SHP77 (cell line): ENCODE measurements at places on chromosomes 5 and 9.

DNA sequence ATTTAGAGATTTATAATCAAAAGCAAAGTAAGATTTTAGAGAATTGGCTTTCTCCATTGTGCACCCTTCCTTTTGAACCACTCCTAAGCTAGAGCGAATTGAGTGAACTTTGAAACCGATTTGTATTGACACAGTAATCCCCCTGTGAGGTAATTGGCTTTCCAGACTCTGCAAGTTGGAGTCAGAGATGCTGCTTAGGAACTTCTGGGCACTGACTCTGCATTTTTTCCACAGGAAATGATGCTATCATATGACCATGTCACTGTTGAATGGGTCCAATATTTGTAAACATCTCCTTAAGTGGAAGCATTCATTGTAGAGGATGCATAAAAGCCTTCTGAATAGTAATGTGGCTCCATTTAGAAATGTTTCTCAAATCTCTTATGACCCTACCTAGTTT is 394.4 kb upstream of the ZNF608 start:
- no peak for DNase-seq

DNA sequence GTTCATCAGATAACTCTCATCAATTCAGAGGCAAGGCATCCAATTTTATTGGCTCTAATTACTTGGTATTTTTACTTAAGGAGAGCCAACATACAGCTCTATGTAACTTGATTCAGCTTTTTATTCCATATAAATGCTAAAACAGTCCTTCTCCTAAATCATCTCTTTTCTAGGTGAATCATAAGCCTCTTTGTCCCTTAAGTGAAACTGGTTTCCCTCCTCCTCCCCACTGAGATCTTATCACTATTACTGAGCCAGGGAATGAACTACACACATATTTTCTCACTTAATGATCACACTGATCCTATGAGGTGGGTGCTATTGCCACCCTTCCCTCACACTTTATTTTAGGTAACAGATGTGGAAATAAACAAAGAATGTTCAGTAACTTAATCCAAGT is 1143.8 kb downstream of the MAT2B start:
- no peak for DNase-seq

DNA sequence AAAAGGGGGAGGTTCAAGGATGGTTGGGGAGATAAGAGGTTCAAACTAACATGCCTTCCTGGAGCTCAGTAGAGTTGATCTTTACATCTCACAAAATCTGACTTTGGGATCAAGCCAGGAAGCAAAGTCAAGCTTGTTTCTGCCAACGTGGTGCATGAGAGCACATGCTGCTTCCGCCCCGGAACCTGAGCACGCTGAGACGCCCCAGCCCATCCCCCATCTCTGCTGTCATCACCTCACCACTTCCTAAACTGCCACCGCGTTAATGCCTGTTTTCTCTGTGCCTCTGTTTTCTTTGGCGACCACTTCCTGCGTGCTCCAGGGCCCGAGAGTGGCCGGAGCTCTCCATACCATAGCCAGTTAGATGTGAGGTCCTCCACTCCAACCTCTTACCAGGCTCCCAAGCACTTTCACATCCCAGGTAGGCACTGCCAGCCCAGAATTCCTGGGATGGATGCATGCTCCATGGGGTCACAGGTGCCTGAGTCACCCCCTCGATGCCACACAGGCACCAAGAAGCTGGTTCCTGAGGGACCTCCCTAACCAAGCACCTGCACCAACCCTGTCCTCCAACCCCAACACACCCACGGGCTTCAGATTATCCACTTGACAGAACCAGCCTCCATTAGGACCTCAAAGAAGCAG is 31.2 kb upstream of the AFAP1L1 start:
- no peak for DNase-seq

GRCh38 chr9:108582726-108583125 is 273.1 kb downstream of the ACTL7B start:
- no peak for DNase-seq
